Stimulated activated CD4-positive, alpha-beta T cell treated with anti-CD3 and anti-CD28 coated beads, Interleukin-2, amount 100 ng/mL, for 24 hours (primary cell): ENCODE measurements at places on chromosomes 12 and 14.

- DNase-seq: no peak
Measured at GRCh38 chr12:45775964-45776363, 46.5 kb downstream of the ARID2 start.

GRCh38 chr14:34569750-34570149, 30.2 kb upstream of the EAPP start:
- DNase-seq: no peak

DNA sequence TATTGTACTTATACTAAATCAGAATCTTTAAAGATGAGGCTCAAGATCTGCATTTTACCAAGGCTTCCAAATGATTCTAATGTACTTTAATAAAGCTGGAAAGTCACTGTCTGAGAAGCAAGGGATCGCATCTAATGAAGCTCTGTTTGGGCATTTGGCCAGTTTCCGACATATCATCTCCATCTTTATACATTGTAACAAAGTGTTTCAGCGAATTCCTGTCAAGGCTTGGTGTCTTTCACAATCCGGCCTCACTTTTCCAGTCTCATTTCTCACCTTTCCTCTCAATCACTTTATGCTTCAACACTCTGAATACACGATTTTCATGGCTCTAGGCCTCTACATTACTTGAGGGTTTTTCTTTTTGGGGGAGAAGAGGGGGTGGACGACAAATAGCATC, 27.5 kb upstream of the INSM2 start:
- no peak for DNase-seq

GRCh38 chr12:1559676-1560091, 34.7 kb downstream of the FBXL14 start:
- DNase-seq: no peak

DNA sequence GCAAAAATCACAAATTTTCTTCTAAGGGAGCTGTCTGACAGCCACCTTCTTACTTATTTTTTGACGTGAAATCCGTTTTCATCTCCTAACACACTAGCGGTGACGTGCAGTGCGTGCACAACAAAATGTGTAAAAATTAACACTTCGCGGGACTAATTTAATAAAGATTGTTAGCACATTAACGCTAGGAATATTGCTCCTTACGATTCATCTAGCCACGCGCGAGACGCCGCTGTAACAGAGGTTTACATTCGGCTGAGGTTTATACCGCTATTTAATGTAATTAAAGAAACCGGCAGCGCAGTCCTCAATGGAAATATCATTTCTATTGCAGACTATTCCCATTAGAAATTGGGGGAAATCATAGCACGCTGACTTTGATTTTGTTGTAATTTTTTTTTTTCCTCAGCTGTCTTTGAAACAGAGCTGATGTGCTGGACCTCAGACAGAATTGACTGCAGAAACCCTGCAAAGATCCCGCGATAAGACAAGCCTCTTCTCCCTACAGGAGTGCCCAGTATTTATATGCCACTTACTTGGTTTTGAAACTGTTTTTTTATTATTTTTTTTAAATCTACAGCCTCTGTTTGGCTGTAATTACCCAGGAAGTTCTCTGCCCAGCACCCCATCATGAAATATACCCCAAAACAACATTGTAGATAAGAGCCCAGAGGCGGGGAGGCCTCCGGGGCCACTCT, 31.2 kb downstream of the BCL11B start:
- DNase-seq: no peak

- peak; percentile 91 for DNase-seq
Measured at GRCh38 chr14:23567186-23568020, at the start of gene AP1G2. Gene AP1G2 (minus strand): TSS chr14:23567791. CDS start chr14:23567314, 477 bp downstream.

DNA sequence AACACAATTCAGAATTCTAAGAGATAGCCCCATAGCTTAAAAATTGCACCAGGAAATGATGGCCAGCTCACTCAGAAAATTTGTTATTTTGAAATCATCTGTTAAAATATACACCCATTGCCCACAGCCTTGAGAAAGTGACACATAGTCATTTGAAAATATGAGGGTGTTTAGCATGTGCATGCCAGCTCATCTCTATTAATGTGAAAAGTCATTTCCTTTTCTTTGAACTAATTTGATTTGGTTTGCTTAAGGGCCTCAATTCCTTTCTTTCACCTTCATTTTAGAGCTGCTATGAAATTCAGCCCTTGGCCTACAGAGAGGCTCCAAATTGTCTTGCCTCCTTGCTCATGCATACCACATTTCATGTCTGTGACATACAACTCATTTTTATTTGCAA, 241.4 kb downstream of the PHLDA1 start:
- DNase-seq: no peak

- DNase-seq: no peak
Measured at GRCh38 chr12:53483979-53484377, 15.3 kb downstream of the MAP3K12 start.

DNA sequence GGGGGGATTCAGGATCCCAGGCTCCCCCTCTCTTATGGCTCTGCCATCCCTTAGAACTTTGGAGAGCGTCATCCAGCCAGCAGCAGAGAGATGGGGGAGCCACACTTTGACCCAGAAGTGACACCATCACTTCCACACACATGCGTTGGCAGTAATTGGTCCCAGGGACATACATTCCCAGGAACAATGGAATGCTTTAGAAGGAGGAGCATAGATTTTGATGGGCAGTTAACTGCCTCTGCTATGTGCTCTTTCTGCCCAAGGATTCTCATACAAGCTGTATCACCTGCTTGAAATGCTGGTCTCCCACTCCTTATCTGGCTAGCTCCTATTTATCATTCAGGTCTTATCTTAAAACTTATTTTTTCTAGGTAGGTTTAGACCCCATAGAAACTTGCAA, 109.0 kb upstream of the RPH3A start:
- DNase-seq: no peak

- DNase-seq: no peak
Measured at GRCh38 chr12:109461846-109462756, 15.0 kb downstream of the KCTD10 start.

- no peak for DNase-seq
Measured at GRCh38 chr12:126487431-126487980, 1422.3 kb downstream of the AACS start.

DNA sequence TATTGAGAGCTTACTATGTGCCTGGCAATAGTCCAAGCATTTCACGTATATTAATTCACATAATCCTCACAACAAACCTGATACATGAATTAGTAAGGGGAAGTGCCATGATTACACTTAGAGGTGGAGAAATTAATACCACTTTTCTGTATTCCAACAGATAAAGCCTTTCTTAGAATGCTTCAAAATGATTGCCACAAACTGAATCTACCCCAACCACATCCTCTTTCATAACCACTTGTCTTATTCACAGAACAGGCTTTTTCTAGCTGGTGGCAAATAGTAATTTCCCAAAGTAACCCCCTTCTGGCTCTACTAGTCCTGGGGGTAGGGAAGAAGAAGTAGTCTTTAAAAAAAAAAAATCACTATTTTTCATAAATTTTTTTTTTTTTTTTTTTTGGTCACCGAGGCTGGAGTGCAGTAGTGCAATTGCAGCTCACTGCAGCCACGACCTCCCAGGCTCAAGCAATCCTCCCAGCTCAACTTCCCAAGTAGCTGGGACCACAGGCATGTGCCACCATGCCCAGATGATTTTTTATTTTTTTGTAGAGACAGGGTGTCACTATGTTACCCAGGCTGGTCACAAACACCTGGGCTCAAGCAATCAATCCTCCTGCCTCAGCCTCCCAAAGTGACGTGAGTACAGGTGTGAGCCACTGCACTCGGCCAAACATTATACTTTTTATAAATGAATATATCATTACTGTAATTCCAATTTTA, 59.0 kb upstream of the ARID2 start:
- no peak for DNase-seq

GRCh38 chr12:109466821-109467220, 10.3 kb downstream of the KCTD10 start:
- no peak for DNase-seq

DNA sequence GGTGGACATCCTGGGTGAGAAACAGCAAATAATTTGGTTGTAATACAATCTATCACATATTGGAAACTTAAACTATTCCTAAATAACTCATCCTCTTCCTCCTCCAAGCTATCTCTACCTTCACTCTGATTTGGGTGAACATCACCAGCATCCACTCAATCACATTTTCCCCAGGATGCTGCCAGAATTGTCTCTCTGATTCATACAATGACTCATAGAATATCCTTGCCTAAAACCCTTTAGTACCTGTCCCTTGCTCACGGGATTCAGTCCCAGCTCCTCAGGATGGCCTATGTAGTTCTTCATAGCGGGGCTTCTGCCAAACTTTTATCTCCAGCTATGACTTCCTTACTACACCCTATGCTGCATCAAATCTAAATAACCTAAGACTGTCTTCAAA, 146.8 kb downstream of the EMP1 start:
- DNase-seq: no peak

DNA sequence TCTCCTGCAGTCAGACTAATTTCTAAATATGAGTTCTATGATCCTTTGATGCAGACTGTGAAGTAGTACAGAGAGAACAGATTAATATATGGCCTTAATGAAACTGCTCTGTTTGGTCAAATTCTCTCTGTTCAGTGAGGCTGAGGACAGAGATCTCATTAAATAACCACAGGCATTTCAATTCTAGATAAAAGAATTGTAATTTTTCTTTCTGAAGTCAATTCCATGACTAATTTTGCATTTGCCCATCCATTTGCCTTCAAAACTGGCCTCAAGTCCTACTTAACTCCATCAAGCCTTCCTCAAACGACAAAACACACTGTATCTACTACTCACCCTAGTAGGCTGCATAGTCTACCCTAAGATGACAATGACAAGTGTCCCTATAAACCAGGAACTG, 67.1 kb downstream of the DUSP16 start:
- no peak for DNase-seq

- no peak for DNase-seq
Measured at GRCh38 chr12:75859868-75860267, 171.7 kb downstream of the PHLDA1 start.

DNA sequence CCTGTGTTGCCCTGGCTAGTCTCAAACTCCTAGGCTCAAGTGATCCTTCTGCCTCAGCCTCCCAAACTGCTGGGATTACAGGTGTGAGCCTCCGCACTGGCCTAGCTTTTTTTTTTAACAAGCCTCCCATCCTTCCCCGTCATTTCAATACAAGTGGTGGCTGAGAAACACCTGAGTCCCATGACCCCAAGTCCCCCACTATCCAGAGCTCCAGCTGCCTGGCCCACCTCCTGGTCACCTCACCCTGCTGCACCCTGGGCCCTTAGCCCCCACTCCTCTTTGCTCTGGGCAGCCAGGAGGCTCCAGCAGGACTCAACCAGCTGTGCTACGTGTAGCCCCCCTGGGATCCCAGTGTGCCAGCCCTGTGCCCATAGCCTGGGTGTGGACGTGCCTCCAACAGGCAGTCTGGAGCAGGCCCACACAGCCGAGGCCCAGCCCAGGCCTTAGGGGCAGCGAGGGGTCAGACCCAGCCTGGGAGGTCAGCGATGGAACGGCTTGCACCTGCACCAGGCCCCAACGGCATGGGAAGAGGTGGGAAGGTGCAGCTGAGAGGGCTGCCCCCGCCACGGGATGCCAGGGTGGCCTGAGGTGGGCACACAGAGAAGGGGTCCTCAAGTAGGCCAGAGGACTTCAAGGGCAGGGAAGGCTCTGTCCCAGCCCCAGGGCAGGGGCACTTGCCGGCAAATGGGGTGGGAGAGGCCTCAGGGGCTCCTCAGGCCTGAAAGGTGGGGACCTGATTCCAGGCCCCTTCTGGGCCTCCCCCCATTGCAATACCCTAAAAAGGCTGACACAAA, 6.5 kb downstream of the AHNAK2 start:
- DNase-seq: no peak

DNA sequence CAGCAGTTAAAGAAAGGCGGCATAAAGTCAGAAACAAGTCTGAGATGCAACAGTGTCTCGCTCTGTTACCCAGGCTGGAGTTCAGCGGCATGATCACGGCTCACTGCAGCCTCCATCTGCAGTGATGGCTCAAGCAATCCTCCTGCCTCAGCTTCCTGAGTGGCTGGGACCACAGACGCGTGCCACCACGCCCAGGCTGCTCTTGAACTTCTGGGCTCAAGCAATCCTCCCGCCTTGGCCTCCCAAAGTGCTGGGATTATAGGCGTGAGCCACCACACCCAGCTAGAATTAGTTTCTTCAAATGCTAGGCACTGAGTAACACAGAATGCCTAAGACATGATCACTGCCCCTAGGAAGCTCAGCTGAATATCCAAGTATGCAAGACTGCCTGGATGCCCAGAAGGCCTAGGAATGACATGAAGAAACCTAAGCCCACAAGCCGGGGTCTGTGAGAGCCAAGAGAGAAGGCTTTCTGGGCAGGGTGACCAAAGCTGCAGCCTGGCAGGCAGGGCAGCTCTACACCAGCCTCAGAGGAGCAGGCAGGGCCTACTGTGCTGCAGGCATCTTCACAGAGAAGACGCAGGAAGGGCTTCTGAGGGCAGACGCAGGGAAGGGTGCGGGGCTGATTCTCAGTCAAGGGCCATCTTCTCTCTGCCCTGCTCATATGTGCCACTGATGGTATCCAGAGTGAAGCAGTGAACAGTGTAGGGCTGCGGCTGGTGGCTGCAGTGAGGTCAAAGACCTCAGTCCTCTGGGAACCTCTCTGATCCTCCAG, 4.3 kb upstream of the PPP2R5C start:
- DNase-seq: no peak

DNA sequence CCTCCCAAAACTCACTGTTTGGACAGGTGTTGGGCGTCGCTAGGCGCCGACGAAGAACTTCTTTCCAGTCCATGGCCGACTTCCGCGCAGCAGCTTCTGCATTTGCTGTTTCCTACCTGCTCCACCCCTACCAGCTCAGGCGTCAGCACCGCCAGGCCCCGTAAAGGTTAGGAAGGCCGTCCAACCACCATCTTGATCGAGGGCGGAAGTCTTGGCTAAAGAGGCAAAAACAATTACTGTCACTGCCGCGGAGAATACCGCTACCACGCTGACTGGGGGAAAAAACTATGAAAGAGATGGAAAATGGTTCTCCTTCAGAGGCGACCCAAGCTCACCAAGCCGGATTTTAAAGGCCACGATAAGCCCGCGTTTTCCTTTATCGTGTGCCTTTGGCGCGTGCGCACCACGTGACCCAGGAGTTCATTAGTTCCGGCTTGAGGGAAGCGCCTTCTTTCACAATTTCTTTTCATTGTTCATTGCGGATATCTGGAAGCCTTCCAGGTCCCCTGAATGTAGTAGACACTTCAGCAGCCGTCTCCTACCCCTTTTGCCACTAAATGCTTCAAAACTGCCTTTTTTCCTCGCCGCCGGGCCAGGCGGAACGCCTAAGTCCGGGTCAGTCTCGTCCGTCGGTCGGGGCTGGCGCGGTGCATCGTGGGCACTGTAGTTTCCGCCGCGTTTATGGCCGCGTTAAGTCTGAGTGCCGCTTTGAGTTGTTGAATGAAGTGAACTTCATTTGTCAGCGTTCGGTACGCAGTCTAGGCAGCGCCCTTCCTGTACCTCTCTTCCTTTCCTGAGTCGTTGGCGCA, at the start of the genes PPP2R3C and PRORP:
PPP2R3C (minus strand) TSS at position 104 of the 809 bp plus-strand sequence; CDS start at position 73, 31 bp downstream.
PRORP (plus strand) TSS at position 666 of the 809 bp plus-strand sequence. CDS start 694 bp downstream, outside the sequence.
- DNase-seq: peak; percentile 88
